ENCODE measurements at places on chromosomes 3 and 15.

GRCh38 chr3:4460334-4460733 is 6.7 kb downstream of the SUMF1 start:
- no peak for DNase-seq

GRCh38 chr3:2948882-2949281 is 161.3 kb downstream of the IL5RA start:
- DNase-seq = no peak

DNA sequence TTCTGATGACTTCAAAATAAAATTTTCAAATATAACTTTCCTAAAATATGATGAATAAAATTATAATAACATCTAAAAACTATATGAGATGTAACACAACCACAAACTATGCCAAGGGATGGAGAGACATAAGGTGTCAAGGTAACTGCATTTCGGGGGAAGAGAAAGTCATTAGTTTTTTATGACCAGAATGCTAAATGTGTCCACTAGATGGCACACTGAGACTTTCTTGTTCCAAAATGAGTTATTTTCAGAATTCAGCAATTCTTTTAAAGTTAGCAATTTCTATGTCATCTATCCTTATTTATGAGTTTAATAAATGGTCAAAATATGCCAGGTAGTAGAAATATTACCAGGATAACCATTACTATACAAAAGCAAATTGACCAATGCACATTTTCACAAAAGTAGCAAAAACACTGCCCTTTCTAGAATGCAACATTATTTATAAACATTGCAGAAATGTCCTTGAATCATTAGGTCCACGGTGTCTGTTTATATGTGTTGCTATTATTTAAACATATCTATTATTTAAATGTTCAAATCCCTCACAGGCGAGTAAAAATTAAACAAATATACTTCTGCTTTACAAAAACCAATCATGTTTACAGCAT is 374.2 kb downstream of the PLCL2 start:
- DNase-seq = no peak

GRCh38 chr15:94286583-94286982 is 55.2 kb downstream of the MCTP2 start:
- no peak for DNase-seq

GRCh38 chr3:104598848-104599511 is 767.7 kb upstream of the ALCAM start:
- DNase-seq = no peak

DNA sequence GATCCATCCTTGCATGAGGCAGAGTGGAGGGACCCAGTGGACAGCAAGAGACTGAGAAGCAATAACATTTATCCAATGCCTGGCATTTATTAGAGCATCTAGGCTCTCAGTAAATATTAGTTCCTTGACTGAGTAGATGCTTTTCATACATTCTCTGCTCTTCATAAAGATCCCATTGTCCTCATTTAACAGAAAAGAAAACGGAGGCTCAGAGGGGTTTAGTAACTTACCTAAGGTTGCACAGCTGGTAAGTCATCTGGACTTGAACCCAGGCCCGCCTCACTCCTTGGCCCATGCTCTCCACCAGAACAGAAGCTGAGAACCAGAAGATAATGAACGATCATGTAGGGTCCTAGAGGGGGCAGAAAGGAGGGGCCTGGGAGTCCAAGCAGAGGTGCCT is 52.2 kb upstream of the SEC22A start:
- DNase-seq = no peak

- no peak for DNase-seq
Observed at GRCh38 chr3:10511809-10512494, 6.6 kb upstream of the ATP2B2 start.

DNA sequence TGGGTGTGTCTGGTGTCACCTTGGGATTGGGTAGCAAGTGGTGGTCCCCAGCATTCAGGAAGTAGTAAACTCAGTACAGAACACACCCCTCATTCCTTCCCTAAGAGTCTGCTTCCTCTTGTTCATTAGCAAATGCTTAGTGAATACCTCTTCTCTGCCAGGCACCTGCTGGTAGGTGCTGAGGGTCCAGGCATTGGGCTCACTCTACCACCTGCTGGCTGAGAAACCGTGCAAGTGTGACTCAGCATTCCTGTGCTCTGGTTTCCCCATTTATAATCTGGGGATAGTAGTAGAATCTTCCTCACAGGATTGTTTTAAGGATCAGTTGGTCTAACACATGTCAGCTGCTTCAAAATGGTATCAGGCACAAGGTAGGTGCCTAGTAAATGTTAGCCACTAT is 4.8 kb downstream of the SHF start:
- no peak for DNase-seq

- no peak for DNase-seq
Observed at GRCh38 chr3:39810647-39811161, 1.3 kb downstream of the MYRIP start.

DNA sequence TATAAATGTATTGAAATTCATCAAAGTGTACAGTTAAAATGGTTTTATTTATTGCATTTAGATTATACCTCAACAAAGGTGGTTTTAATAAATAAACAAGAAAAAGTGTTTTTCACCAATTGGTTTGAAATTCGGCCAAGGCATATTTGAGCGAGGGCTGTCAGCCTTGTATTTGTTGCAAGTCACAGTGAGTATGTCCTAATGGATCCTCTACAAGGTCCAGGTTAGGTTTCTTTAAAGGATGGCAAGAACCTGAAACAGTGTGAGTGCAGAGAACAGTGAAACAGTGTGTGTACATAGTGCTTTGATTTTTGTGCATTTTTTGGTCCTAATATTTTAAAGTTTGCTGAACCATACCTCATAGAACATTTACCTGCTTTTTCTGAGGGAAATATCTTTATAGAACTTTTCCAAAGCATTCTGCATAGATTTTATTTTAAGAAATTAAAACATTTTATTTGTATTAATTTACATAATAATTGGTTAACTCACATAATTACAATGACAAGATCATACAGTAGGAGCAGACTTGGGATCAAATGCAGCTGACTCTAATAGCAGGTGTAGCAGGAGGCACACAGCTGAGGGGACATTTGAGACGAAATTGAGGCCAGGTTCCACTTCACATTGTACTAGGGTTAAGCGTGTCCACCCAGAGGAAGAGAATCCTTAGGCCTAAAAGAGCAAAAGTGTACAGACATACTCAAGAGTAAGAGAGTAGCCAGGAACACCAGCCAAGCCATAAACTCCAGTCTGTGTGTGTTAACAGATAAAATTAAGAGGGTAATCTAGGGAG is 428.8 kb upstream of the TPRG1 start:
- no peak for DNase-seq

DNA sequence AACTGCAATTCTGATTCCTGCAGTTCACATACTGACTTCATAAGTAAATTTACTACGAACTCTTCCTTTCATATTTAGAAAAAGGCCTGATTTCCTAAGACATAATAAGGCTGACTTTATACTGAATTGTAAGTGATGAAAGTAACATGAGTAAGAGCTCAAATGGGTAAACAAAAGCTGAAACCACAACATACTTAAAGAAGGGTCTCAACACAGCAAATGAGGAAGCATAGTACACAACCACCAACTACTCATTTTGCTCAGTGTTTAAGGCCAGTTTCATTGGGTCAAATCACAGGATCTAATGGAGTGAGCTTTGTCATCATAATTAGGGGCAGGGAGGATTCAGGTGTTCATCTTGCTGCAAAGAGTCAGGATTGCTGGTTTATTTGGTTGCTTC is 81.4 kb downstream of the SETD2 start:
- DNase-seq = no peak

GRCh38 chr3:17111586-17111985 is 226.8 kb downstream of the PLCL2 start:
- DNase-seq = no peak

- no peak for DNase-seq
Observed at GRCh38 chr15:29311696-29312095, 42.1 kb upstream of the NSMCE3 start.

DNA sequence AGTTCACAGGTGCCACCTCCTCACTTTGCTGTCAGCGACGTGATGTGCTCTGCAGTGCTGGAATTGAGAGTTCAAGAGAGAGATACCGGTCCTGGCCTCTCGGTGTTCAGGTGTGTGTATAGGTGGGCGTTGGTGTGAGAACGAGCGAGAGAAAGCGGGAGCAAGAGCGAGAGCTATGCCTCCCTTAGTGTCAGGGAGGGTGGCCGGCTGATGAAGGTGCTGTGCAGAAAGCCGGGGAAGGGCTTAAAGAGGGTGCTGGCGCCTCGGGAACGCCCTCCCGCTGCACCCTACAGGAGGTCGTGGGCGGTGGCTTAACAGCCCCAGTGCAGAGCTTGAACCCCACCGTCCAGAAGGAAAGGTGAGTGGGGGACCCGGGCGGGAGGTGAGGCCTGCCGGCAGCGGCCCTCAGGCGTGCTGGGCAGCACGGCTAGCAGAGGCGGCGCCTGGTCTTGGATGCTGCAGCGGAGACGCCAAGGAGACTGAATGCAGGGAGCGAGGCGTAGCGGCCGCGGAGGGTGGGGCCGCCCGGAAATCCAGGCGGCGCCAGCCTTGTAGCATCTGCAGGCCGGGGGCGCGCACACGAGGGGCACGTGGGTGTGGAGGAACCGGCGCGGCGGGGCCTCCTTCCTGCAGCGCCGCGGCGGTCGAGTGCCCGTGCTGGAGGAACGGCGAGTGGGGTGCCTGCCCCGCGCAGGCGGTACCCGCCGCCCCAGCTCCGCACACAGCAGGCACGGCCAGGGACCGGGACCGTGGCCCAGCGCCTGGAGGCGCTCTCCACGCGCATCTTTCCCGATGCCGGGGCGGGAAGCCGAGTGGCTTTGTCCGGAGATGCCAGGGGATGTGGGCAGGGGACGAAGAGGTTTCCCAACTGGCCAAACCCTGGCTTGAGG is 246.8 kb upstream of the TOPAZ1 start:
- DNase-seq = no peak

DNA sequence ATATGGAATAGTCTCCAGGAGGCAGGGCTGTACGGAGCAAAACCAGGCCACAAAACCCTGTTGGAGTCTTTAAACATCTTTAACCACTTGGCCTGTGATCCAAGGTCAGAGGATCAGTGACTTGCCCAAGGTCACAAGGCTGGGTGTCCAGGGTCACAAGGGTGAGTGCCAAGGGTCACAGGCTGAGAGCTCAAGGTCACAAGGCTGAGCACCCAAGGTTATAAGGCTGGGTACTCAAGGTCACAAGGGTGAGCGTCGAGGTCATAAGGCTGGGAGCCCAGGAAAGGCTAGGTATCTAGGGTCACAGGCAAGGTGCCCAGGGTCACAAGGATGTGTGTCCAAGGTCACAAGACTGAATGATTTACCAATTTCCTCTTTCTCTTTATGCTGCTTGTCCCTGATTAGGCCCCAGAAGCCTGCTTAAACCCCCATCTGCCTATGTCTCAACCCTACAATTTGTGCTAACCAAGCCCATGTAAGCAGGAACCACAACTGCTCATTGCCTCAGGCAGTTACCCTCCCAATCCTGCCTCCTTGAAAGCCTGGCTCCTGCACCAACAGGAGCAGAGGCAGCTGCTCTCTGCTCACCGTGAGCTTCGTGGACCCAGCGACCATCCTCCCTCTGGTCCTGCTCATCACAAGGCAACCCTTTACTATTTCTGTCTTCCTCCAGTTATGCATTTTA is 51.5 kb downstream of the MGLL start:
- no peak for DNase-seq

- no peak for DNase-seq
Observed at GRCh38 chr3:135040321-135041240, 245.5 kb downstream of the EPHB1 start.

DNA sequence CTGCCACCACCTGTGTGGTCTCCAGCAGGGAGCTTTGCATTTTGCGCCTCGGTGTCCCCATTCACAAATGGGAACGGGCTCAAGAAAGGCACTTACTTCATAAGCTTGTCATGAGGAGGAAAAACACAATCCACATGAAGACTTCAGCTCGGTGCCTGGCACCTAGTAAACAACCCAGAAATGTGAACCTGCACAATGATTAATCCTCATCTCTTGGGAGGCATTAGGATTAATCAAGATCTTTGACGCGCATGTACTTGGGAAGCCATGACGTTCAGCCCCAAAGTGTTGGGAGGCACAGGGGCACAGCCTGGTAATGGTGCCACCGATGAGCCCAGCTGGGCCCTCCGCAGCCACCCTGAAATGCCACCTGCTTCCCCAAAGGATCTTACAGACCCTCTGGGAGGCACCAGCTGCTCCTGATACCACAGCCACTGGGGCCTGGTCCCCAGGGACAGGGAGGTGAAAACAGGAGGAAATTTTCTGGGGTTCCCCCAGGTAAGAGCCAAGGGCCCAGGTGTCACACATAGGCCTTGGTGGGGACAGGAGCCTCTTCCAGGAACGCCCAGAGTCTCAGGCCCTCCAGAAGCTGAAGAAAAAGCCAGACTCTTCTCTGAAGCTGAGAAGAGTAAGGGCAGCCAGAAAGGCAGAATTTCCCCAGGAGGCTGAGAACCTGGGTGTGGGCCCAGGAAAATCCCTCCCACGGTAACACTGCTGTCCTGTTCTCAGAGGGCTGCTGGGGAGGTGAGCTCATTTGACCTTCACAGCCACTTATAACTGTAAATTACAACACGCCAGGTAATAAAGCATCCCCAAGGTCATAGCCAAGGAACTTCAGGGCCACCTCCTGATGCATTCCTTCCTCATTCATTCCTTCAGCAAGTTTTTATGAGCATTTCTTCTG is 507.5 kb downstream of the SHQ1 start:
- no peak for DNase-seq

DNA sequence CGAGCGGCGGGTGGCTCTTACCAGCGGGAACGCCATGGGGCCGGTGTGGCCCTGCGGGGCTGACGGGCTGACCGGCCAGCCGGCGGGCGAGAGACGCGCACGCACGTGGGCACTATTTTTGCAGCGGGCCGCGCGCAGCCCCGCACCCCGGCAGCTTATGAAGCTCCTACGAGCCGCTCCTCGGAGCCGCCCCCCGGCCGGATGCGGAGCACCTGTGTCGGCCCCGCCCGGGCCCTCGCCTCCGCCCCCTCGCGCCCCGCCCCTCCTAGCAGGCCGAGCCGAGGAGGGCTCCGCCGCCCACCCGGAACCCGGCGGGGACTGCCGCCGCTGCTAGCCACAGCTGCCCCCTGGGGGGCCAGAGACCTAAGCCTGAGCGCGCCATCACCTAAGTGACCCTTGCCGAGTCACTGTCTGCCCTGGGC is 683 bp upstream of the CPEB1 start:
- peak; percentile 62 for DNase-seq

DNA sequence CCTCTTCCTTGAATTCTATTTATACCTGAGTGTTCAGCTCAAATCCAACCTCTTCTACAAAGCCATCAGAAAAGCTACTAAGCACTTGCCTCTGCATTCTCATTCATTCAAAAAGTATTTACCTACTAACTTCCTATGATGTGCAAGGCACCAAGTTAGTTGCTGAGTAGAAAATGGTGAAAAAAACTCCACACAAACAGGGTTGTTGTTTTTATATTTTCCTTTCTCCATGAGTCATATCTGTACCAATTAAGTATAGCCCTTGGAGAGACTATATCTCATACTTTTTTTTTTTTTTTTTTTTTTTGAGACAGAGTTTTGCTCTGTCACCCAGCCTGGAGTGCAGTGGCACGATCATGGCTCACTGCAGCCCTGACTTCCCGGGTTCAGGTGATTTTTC is 67.7 kb downstream of the IGF2BP2 start:
- DNase-seq = no peak

- no peak for DNase-seq
Observed at GRCh38 chr15:88513195-88513594, 33.3 kb downstream of the DET1 start.
